Right ventricle myocardium superior (tissue), 1 donor: ENCODE measurements at places on chromosomes 5 and 9.

GRCh38 chr9:127886401-127886972, 9.0 kb upstream of the AK1 start:
- DNase-seq, result no peak

DNA sequence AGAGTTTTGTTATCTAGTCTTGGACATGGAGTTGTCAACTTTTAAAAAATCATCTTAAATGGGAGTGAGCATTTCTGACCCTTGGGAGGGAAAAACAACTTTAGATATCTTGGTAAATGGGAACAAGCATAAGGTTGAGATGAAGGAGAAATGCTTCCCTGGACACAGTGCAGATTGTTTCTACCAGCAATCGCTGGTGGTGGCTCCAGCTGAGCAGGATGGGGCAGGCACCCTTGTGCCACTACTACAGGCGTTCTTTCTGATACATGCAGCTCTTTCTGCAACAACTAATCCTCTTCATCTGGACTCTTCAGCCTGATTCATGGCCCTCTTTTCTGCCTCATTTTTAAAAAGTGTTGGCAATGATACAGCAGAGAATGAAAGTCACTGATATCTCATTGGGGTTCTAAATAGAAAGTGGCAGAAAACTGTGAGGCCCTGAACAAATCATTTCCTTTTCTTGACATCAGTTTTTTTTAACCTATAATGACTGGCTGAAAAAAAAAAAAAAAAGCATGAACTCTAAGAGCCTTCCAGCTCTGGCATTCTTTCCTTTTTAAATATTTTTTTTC, 409.4 kb upstream of the PTGER4 start:
- no peak for DNase-seq

- no peak for DNase-seq
These were observed 190.1 kb downstream of the PAX5 start for GRCh38 chr9:36843964-36844363.

- no peak for DNase-seq
These were observed 88.5 kb downstream of the ALDH1A1 start for GRCh38 chr9:72864327-72864726.

DNA sequence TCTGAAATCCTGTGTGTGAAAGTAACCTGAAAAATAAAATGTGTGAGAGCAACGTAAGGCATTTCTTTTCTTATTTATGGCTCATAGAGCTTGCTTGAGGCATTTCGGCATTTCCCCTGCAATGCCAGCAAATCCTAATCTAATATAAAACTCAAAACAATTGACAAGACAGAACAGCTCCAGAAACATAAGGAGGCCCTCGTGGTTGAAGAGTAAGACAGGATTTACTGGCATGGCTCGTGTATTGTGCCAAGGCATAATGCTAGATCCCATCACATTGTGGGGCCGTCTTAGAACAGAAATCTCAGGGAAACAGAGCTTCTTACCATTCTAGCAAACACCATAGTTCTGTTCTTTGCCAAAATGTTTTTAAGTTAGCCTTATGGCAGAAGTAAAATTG, 166.2 kb downstream of the NTRK2 start:
- no peak for DNase-seq

GRCh38 chr9:88757406-88758010, 222.5 kb downstream of the NXNL2 start:
- no peak for DNase-seq

GRCh38 chr9:121649476-121650216, 1.8 kb upstream of the DAB2IP start:
- DNase-seq, result no peak

GRCh38 chr5:29402270-29402669, 1791.2 kb upstream of the CDH6 start:
- DNase-seq, result no peak

DNA sequence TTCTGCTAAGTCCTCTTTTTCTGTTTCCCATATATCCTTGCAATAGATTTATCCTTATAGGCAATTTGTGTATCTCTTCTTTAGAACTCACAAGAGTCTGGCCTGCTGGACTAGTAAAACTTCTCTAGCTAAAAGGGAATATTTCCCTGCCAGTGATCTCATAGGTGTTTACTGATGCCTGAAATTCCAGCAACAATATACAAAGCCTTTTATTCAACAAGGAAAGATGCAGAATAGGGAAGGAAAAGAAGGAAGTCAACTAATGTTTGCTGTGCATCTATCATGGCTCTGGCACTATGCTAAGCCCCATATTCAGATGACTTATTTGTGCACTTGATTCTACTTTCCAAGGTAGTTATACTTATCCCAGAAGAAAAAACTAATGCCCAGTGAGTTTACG, 160.0 kb upstream of the DMRTA1 start:
- DNase-seq, result no peak

DNA sequence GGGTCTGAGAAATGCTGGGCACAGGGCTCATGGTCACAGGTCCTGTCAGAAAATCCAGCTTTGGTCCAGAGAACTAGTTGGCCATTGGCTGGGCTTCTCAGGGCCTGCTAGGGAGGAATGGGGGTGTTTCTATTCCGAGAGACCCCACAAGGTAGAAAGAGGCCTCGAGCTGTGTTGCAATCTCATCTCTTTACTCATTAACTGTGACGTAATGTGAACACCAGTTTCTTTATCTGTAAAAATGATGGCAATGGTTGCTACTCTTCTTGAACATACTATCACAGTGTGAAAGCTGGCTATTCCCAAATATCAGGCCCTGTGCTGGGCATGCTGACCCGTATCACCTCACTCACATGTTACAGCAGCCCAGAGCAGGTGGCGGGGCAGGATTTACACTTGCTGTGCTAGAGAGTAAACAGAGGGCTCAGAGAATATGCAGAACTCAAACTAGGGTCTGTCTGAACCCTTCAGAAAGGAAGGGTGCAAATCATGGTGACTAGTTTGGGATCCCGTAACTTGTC, 35.7 kb upstream of the SLC25A51 start:
- DNase-seq, result no peak

GRCh38 chr9:106218427-106218826, 524.1 kb downstream of the TMEM38B start:
- no peak for DNase-seq

- no peak for DNase-seq
These were observed 76.9 kb upstream of the ZNF608 start for GRCh38 chr5:124823380-124823779.

- no peak for DNase-seq
These were observed 1755.8 kb upstream of the WWC1 start for GRCh38 chr5:166535641-166536040.

DNA sequence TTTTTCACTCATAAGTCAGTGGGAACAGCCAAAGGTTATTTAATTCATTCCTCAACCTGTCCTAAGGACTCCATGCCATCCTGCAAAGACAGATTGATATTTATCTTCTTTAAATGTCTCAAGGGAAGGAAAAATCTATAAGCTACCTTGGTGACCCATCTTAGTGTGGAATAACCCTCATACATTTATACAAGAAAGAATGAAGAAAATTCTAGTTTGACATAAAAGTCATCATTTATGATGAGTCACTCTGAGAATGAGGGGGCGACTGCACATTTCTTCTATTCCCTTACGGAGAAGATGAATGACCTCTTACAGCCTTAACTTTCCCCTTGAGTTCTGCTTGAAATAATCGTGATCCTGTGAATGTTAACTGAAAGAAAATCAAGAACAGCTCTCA, 26.8 kb upstream of the NUDT12 start:
- no peak for DNase-seq

- no peak for DNase-seq
These were observed 324.1 kb downstream of the PLK2 start for GRCh38 chr5:58135571-58136335.

DNA sequence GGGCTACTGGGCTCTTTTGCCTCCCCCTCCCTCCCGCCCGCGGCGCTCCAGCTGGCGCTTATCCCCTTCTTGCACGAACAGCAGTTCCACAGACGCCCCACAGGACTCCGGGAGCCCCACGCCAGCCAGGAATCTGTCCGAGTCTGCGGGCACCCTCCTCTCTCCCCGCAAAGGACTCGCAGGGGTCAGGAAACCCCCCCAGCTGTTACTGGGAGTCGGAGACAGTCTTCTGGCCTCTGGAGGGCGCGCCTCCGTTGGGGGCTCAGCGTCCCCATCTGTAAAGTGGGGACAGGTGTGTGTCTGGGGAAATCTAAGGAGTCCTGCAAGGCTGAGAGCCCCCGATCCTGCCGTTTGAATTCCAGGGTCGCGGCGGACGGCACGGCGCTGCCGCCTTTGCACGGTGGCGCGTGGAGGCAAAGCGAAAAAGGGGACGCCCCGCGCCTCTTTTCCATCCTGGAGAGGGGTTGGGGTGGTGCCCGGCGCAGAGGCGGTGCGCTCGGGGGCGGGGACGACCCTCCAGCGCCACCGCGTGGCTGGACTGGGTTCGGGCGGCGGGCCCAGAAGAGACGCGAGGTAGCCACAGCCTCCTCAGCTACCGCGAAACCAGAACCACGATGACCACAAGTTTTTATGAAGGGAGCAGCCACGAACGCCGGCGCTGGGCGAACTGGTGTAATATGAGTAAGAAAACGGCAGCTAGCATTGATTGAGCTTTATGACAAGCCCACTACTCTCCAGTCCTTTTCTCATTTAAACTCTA, 2.8 kb upstream of the CCIN start:
- DNase-seq, result peak; percentile 91

DNA sequence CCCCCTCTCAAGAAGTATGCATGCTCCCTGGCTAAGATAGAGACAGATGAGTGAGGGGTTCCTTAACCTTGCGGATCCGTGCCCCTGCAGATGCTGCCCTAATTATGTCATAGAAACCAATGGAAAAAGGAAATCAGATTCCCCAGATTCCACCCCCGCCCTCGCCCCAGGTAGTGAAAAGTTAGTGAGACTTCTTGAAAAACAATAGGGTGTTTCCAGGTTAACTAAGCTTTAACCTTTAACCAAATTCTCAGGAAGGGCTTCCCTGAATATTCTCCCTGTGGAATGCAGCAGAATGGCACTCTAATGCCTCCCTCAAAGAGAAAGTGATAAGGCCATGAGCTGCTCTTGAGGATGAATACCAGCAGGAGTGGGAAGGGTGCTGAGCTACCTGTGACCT, 116.0 kb upstream of the RANBP3L start:
- no peak for DNase-seq

DNA sequence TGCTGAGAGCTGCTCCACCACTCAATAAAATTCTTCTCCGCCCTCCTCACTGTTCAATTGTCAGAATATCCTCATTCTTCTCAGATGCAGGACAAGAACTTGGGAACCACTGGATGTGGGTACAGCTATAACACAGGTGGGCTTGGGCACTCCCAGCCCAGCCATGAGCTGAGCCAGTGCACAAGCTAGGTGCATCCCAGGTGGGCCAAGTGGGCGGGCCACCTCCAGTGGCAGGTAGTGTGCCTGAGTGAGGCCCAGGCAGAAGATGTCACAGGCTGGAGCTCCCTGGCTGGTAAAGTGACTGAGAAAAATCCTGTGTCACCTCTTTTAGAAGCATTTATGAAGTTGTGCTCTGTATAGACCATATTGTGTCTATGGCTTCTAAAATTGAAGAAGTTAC, 501.6 kb upstream of the TYRP1 start:
- DNase-seq, result no peak

- no peak for DNase-seq
These were observed 162.3 kb upstream of the ZNF462 start for GRCh38 chr9:106700676-106701075.

DNA sequence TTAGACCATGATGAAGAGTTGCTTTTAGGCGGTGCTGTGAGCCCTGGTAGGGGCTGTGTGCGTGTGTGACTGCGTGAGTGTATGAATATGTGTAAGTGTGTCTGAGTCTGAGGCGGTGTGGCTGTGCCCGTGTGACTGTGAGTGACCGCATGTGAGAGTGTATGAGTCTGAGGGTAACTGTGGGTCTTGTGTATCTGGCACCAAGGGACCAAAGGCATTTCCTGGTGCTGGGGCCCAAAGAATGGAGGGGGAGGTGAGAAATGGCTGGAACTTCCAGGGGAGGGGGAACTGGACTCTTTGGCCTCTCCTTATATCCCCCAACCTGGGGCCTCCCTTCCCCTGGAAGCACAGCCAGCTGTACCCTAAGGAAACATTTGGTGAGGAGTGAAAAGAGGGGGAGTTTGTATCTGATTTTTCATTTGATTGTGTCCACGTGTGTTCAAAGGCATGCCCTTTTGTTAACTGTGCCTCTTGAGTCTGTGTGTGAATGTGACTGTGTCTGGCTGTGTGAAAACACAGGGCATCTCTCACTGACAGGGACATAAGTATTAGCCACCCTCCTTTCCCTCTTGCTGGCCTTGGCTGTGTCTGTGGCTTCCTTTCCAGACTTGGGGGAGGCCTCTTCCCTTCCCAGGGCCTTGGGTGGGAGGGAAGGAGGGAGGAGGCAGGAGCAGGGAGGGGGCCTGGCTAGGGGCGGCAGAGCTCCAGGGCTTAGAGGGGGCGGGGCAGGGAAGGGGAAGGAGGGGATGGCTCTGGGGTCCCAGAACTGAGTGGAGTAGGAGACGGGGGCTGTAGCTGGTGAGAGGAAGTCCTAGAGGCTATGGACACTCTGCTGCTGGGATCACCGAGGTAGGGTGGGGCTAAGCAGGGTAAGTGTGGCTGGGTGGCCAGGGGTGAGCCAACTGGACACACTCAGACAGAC, 1.4 kb downstream of the IL11RA start:
- peak; percentile 39 for DNase-seq

GRCh38 chr5:180009581-180009980, 62.0 kb downstream of the RNF130 start:
- DNase-seq, result no peak

DNA sequence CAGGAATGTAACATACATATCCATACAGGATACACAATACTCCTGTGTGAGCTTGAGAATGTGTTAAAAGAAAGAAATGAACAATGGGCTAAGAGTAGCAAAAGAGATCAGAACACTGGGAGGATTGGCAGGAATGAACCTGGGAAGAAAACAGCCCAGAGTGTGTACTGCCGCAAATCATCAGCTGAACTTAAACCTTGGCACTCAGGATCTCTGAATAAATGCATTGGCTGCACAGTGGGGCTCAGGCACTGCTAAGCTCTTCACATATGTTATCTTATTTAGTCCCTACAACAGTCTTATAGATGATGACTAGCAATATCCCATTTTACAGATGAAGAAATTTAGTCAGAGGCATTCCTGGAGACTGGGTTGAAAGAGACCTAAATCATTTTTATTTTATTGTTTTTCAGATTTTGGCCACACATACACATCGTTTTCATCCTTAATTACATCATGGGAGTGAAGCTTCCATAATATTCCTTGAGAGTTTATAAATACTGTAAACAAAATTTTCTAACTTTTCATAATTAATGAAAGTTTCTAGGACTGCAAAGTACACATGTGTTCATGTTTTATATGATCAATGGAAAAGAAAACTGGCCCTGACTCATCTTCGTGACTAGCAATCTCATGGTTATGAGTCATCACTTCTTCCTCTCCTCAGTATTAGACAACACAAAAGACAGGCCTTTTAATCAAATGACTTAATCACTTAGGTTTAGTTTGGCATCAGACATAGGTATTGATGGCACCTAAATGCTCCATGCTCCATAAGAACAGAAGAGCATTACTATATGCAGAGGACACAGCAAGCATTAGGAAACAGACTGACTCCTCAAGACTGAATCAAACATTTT, 59.2 kb downstream of the CDH18 start:
- DNase-seq, result no peak

DNA sequence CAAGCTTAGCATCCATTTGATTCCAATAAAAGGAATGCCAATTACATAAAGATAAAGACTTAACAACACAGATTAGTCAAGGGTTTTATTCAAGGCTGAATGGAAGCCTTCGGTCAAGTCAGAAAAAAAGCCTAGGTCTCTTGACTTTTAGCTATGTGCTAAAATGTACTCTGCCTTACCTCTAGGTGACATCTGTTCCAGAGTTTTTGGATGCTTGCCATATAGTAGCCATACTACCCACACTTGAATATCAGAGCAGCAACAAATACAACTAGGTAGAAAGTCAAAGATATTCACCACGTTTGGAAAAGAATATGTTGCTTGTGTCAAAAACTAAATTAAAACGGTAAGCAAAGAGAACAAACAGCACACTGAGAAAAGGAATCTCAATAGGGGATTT, 484.7 kb downstream of the ELAVL2 start:
- DNase-seq, result no peak
